ENCODE measurements at places on chromosomes 12 and 14. TPM values are rescaled to one million over a fixed set of nuclear protein-coding genes. Genes with fewer than 3 reads are reported as not detected.

The BICDL1 gene
- total RNA-seq: 4.7 TPM

The GLIPR1 gene
- 8.8 TPM for total RNA-seq

The SOX5 gene
- total RNA-seq: 4.0 TPM

The ATL1 gene
- total RNA-seq: 1.0 TPM

The ARG2 gene
- 0.99 TPM for total RNA-seq

GRCh38 chr14:20247646-20248246 is 8.7 kb downstream of the OR11H4 start:
- no peak for DNase-seq

- DNase-seq: no peak
Observed at GRCh38 chr14:70415788-70416187, 1.1 kb downstream of the SYNJ2BP start.

DNA sequence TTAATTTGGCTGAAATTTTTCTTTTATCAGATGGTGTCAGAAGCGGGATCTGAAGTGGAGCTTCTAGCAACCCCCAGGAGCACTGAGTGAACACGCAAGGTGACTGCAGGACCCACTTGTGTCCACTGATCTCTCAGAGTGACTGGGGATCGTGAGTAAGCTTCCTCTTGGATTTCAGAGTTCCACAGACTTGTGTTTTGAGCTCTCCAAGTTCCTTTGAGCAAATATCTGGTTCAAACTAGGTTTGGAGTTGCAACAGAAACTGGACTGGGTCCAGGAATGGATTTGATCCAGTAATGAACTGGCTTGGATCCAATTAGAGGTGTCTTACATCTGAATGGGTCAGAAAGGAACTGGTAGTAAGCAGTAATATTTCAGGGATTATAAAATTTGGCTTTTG is 24.7 kb upstream of the B4GALNT1 start:
- DNase-seq: no peak

GRCh38 chr14:32560209-32560857 is 231.2 kb downstream of the AKAP6 start:
- no peak for DNase-seq

- no peak for DNase-seq
Observed at GRCh38 chr14:33629792-33630191, 321.1 kb downstream of the EGLN3 start.

DNA sequence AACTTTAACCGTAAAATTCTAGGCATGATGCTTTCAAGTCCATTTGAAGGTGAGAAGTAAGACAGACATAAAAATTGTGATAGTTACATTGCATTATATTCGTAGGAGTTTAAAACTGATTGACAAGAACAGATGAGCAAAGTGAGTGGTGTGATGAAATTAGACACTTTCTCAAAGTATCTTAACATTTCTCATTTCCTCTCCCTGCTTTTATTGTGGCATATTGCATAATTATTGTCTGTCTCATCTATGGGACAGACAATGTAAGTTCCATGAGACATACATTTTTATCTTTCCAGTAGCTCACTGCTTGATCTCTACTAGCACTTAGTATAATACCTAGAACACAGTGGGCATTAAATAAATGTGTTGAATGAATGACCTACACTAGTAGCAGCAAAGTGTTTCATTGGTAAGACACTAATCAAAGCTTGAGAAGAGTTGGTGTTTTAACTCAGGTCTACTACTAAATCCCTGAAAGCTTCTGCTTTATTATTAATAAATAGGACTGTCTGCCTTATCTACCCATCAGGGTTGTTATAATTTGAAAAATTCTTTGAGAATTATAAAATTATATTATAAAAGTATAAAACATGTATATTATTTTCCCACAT is 19.0 kb downstream of the A2M start:
- no peak for DNase-seq

GRCh38 chr12:122215771-122216170 is 10.1 kb downstream of the DIABLO start:
- DNase-seq: no peak

DNA sequence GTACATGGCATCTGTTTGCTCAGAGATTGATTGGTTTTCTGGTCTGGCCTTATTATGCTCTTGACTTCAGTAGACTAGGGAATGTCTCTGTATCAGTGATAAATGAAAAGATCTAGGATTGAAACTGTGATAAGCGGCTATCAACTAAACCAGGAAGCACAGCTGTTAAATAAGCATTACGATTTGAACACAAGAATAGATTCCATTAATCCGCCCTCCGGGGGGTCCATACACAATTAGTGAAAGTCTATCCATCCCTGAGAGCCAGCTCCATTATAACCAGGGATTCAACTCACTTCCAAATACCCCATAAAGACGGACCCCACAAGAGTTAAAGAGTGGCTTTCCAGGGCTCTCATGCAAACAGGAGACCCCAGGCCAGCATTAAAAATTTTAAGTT is 279.0 kb downstream of the GRIN2B start:
- DNase-seq: no peak

GRCh38 chr12:96436366-96437170 is 36.3 kb upstream of the CDK17 start:
- no peak for DNase-seq

GRCh38 chr14:67389275-67389674 is 22.7 kb downstream of the PLEK2 start:
- no peak for DNase-seq
